ENCODE measurements at places on chromosomes 4 and X. TPM values are rescaled to one million over a fixed set of nuclear protein-coding genes. Genes with fewer than 3 reads are reported as not detected.

Gene TKTL2
- total RNA-seq = not detected

Gene LGI2
- under 0.01 TPM for total RNA-seq

Gene FHL1
- 118 TPM for total RNA-seq

Gene MMGT1
- 9.5 TPM for total RNA-seq

Gene F8A2
- total RNA-seq = not detected

Gene SLC49A3
- 1.4 TPM for total RNA-seq

Gene SHISA3
- 0.30 TPM for total RNA-seq

Gene DOK7
- total RNA-seq = 0.32 TPM

Gene TRIM75
- not detected for total RNA-seq

Gene SLC4A4
- 22.0 TPM for total RNA-seq

Measured in smooth muscle cell of the umbilical artery (primary cell).